ENCODE measurements at places on chromosomes 3 and 15.

DNA sequence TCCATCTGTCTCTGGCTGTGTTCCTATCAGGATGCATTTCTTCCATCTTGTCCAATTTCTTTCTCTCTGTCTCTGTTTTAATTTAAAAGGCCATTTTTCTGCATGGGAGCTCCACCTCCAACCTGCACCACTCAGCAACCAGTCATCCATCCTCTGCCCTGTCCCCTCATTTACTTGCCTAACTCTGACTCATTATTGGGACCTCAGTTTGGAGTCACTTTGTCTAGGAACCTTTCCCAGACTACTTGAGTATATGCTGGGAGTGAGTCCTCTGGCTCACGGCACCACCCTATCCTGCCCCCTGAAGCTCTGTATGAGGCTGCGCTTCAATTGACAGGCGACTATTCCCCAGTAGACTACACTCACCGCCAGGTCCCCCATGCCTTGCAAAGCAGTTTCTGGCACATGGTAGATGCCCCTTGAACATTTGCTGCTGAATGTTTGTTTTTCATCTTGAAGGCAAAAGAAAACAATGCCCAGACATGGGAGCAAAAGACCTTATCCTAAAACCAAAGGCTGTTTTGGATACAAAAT is 513.3 kb upstream of the CFAP20DC start:
- DNase-seq: no peak

- no peak for DNase-seq
These were observed 154.3 kb downstream of the ZBBX start for GRCh38 chr3:167225821-167226220.

DNA sequence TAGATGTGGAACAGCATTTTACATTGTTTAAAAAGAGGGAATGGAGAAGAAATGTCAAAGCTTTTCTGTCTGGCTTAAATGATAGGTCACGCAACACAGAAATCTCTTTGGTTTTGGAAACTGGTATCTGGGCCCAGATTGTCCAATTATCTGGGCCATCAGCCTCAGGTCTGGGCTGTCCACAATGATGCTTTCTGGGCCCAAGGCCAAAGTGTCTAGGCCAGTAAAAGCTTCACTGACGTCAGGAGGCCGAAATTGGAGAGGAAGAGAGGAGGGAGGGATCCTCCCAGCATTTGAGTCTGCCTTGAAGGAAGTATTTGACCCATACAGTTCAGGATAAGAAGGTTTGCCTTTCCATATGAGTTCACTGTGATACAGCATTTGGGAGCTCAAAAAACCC is 60.7 kb upstream of the ALDH1A3 start:
- DNase-seq: no peak

GRCh38 chr3:49803465-49804140 is 542 bp downstream of the INKA1 start:
- DNase-seq: no peak

DNA sequence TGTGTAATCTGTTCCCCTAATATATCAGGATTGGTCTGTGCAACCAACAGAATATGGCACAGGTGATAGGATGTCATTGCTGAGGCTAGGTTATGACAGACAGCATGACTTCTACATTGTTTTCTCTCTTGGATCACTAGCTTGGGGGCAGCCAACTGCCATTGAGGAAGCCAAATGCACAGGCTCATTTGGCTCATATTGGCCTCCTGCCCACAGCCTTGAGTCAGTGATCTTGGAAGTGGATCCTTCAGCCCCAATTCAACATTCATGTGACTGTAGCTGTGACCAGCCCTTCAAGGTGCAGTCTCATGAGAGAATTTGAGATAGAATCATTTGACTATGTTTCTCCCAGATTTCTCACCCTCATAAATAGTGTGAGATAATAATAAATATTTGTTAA is 675.6 kb downstream of the GRM7 start:
- DNase-seq: no peak

DNA sequence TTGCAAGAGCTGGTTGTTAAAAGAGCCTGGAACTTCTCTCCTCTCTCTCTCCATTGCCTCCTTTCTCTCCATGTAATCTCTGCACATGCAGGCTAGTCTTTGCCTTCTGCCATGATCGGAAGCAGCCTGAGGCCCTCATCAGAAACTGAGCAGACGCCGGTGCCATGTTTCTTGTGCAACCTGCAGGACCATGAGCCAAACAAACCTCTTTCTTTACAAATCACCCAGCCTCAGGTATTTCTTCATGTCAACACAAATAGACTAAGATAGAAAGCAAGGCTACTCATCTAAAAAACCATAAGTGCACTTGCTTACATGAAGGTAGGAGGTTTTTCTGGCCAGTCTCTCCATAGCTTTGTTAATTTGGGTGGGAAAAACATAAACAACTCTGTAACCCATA is 8.7 kb downstream of the PDZRN3 start:
- no peak for DNase-seq

DNA sequence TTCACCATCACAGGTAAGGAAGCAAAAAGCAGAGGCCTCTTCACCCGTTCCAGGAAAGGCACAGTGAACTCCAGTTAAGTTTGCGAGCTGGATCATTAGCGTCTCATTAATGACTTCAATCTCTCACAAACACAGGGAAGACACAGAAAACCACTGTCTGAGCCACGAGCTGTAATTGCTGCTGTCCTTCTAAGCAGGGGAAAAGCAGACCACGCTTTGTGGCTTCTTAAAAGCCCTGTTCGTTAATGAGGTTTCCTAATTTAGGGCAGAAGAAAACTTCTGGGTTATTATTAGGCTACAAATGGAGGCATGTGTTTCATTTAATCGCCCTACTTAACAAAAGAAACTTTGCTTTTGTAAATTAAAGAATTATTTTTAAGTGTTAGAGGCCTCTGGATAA is 50.6 kb upstream of the FAM174B start:
- DNase-seq: no peak

DNA sequence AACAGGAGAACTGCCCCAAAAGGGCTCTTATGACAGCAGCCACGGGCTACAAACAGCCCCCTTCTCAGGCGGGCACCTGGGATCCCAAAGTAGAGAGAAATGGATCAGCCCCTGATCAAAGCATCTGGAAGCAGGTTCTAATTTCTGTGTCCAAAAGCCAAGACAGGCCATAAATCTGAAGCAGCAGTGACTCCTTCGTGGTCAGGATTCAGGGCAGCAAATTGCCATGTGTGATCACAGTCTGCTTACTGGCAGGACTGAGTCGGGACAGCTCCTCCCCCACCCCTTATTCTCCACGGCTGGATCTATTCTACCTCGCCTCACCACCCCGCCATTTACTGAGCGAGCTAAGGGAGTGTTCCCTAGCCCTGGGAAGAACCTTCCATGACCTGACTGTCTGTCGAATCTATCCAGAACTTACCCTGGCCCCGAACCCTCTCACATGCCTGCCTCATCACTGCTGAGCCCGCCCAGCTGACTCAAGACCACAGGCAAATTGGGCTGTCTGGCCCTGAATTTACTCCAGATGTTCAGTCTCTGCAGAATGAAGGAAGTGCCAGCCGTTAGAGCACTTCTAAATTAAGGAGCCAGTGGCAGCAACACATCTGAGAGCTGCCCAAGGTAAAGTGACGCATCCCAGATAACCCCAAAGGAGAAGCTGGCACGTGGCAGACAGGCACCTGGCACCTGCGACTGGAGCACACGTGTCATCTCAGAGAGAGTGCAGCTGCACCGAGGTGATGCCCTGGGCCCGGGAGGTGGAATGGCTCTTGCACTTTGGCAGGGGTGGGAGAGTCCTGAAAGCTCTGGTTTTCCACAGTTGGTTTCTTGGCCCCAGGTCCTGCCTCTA is 1.3 kb downstream of the LRRC15 start:
- DNase-seq: no peak

All from NCI-H526 treated with DMSO at 0.1 percent for 48 hours (cell line).